Stimulated activated naive CD4-positive, alpha-beta T cell treated with Interleukin-2 at 50 U/mL for 16 hours (primary cell): ENCODE measurements at places on chromosomes 3 and 15.

- no peak for DNase-seq
Observed at GRCh38 chr15:29690765-29691475, 131.3 kb downstream of the TJP1 start.

GRCh38 chr15:40045572-40046217 lies 6.7 kb upstream of the SRP14 start:
- no peak for DNase-seq

DNA sequence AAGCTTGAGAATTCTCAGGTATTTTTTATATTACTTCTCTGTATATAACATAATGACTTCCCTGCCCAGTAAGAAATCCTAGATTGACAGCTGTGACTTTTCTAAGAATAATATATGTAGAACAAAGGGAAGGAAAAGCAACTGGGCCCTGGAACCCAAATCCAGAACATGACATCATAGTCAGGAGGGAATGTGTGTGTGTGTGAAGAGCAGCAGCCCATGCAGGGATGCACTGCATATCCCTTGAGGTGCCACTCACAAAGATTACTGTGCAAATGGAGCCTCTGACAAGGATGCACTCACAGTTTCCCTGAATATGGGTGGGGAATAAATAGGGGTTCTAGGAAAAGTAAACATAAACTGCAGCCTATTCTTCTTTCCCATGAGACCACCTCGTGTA lies 279.5 kb downstream of the NEK10 start:
- DNase-seq: no peak

- DNase-seq: no peak
Observed at GRCh38 chr3:41148901-41149300, 50.4 kb upstream of the CTNNB1 start.

DNA sequence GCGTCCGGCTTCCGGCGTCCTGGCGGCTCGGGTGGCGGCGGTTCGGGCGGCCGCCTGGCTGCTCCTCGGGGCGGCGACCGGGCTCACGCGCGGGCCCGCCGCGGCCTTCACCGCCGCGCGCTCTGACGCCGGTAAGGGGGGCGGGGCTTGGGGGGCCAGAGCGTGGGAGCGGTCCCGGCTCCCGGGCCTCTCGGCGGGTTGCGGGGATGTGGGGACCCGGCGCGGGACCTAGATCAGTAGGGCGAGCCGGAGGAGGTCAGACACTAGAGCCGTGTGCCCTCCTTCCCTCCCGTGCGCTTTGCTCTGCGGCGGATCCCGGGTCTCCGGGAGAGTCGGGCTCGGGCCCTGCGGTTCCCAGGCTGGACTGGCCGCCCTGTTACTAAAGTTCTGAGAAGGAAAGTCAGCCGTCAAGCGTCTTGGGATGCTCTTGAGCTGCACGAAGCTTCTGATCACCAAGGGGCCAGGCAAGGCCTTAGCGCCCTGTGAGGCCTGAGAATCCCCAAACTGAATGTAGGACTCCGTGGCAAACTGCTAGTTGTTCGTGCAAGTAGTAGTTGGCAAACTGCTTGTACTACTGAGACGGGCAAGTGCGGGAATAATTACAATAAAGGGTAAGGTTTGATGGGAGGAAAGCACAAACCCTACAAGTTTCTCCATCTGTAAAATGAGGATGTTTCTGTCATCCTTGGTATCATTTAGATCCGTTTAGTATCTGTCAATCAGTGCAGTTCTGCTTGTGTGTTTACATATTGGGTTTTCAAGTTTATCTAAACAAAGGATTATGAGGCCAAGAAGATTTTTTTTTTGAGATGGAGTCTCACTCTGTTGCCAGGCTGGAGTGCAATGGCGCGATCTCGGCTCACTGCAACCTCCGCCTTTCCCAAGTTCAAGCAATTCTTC lies 587 bp downstream of the PIGX start:
- DNase-seq: peak; percentile 72

DNA sequence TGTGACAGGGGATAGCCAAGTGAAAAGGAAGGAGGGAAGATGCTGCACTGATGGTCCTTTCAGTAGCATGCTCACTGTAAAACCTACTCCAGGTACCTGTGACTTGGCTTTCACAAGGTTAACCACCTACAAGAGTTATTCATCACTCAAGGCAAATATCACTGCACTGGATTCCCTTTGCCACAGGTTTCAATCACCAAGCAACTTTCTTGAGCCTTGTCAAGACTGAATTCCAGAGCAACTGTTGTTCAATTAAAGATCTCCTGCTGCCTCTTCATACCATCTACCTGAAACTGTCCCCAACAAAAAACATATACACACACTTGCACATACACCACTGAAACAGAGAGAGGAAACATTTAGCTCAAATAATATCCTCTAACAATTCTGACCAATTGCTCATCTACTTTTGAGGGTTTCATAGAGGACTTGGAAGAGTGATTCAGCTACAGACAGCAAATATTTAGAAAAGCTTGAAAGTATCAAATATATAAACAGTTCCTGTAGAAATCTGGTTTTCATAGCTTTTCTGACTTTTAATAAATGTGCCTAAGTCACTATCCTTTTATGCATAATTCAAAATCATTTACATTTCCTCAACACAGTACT lies 6.5 kb downstream of the IGF2BP2 start:
- no peak for DNase-seq

DNA sequence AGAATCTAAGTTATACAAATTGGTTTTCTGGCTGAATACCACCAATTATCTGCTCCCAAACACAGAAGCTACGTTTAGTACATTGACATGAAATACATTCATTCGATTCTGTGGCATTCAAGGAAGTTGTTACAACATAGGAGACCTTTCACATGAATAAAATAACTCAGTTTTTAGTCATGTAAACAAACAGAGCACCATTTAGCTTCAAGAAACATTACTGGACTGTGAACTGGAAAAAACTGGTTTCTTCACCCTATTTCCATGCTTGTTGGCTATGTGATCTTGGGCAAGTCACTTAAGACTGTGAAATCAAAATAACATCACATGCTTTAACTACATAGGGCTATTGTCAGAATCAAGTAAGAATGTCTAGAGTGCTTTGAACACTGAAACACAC lies 46.2 kb downstream of the NRG4 start:
- DNase-seq: no peak

GRCh38 chr3:111989061-111989678 lies 9.6 kb upstream of the TAGLN3 start:
- peak; percentile 2 for DNase-seq

- no peak for DNase-seq
Observed at GRCh38 chr3:128307029-128307633, 153.8 kb downstream of the EEFSEC start.

DNA sequence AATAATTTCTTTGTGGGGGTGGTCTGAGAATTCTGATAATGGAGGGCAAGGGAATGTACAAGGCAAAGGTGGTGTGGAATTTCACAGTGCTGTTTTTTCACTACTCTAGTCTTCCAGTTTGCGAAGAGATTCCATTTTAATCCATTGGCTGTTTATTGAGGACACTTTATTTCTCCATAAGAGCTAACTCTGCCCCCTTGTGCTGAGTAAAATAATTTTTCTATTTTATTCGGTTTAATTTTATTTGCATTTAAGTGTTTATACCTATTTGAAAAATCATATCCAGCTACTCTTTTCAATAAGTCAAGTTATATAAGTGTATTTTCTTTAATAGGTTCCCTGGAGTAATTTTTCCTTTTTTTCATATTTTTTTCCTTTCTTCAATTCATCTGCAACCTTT lies 840.1 kb downstream of the TUSC7 start:
- no peak for DNase-seq

- no peak for DNase-seq
Observed at GRCh38 chr15:68083463-68083862, 29.3 kb downstream of the PIAS1 start.

GRCh38 chr3:177824190-177824786 lies 627.0 kb upstream of the TBL1XR1 start:
- DNase-seq: no peak

GRCh38 chr15:28260722-28261121 lies 61.3 kb downstream of the HERC2 start:
- no peak for DNase-seq

- no peak for DNase-seq
Observed at GRCh38 chr3:120841264-120841663, 66.7 kb upstream of the STXBP5L start.

GRCh38 chr3:99641982-99642381 lies 3.6 kb downstream of the COL8A1 start:
- DNase-seq: no peak

DNA sequence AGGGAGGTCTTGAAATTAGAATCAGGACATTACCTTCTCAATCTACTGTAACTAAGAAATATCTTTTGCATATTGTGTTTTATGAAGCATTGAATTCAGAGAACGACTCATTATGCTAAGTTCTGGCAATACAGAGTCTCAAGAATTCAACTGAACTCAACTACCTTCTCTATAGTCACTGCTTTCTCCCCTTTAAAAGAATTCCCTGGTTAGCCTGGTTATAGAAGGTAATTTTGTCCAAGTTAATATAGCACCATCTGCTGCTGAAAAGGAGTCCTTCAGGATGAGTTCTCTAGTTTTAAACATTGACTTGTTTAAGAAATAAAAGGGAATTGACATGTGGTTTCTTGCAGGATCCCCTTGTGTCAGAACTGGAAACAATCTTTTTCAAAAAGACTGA lies 60.2 kb downstream of the IL16 start:
- DNase-seq: no peak

DNA sequence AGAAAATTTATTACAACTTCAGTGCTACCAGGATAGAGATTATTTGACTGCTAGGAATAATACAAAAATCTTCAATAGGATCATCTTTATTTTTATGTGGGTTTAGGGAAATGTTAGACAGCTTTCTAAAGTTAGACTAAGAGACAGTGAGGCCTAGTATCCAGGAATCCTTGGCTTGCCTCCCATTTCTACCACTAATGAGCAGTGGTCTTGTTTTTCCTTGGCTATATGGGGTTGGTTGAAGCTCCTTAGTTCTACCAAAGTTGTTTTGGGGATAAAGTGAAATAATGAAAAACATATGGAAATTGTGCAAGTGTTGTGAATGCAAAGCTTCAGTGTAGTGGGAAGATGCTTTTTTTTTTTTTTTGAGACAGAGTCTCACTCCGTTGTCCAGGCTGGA lies 16.8 kb downstream of the AP4E1 start:
- no peak for DNase-seq

- DNase-seq: no peak
Observed at GRCh38 chr15:58457466-58457965, 25.7 kb downstream of the LIPC start.

DNA sequence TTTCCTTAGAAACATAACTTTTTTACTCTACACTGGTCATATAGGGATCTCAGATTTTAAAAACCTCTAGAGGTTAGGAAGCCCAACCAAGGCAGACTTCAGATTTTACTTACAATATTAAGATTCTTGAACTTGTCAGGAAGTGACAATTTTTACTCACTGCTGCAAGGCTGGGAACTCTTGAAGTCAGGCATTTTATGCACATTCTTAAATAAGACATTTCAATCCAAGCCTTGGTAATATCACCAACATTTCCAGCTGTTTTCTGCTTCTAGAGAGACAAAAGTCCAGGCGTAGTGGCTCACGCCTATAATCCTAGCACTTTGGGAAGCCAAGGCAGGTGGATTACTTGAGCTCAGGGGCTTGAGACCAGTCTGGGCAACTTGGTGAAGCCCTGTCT lies 33.6 kb upstream of the UBP1 start:
- DNase-seq: no peak

GRCh38 chr3:129599607-129600006 lies 6.9 kb downstream of the PLXND1 start:
- DNase-seq: no peak

DNA sequence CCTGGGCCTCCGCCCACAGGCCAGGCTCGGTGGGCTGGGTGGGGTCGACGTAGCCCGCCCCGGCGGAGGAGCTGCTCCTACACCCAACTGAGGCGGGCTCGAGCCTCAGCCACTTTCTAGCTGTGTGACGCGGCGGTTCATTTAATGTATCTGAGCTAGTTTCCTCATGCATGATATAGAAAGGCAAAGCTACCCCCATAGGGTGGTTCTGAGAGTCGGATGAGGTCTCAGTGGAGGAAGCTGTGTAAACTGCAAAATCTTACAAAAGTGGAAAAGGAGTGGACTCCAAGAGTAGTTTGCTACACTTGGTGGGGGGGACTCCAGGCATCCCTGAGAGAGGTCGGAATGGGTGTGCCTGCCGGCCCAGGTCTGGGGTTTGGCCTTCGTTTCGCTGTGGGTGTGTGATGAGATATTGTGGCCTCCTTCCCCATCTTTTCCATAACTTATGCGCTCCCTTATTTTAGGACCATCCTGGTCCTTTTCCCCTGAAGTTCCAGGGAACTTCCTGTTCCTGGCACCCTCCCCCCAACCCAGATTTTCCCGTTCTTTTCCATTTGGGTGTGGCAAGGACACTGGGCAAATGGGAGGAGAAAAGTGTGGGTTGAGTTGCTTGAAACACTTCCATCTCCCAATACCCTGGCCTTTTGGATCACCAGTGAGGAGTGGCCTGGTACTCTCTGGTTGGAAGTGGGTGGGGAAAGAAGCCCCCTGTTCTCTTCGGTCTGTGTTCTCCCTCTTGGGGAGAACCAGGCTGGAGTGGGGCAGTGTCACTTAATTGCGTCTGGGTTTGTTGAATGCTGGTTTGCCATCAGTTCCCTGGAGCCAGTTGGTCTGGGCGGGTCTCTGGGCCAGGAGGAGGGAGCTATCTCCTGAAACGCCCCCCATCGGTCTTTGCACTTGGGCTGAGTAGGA lies 1.1 kb downstream of the PDIA5 start:
- DNase-seq: peak; percentile 15

DNA sequence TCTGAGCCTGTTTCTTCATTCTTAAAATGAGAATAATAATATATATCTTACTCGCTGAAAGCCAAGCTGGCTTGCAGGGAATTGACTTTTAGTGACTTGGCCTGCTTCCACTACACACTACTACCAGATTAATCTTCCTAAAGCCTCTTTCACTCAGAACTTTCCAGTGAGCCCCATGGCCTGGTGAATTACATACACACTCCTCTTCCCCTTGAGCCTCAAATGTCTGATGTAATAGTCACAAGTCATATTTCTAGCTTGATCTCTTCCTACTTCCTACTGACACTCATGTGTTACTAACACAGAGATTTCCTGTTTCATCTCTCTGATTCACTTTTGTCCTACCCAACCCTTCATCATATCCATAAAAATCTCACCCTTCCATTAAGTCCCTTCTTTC lies 82.7 kb upstream of the SOX2 start:
- no peak for DNase-seq

GRCh38 chr15:62849316-62850106 lies 193.0 kb upstream of the TPM1 start:
- DNase-seq: no peak

DNA sequence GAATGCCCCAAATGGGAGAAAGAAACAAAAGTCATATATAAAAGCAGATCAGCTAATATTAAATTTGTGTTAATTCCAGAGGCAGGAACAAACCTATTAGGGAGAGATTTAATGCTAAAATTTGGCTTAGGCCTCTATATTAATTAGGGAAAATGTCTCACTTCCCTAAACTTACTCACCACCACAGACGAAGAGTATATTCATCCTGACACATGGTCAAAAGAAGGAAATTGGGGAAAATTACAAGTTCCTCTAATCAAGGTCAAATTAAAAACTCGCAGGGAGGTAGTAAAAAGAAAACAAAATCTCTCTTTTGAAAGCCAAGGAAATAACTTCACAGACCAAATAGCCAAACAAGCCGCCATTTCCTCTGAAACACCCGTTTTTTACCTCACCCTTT lies 32.2 kb downstream of the GRM2 start:
- DNase-seq: no peak
